Activated CD4-positive, alpha-beta T cell treated with anti-CD3 and anti-CD28 coated beads, Interleukin-2, amount 50 U/mL, for 48 hours (primary cell): ENCODE measurements at places on chromosomes 1 and 21.

- peak; percentile 63 for DNase-seq
These were observed 22.5 kb downstream of the CHD5 start for GRCh38 chr1:6157528-6158174.

- DNase-seq = no peak
These were observed 120.7 kb upstream of the MARK1 start for GRCh38 chr1:220407191-220407590.

DNA sequence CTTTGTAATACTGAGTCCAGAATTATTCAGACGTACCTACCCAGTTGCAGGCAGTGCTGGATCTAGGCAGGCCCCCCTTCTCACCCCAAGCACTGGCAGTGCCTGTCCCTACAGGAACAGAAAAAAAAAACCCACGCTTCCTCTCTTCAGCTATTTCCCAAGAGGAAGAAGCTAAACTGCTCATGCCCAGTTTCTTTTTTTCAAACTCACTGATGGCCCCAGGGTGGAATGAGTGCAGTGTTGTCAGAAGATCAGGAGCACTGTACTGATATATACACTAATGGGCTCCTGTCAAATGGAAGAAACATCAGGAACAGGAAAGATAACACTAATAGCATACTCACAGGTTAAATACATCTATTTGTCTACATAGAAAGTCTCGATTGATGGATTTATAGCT is 28.2 kb upstream of the DOCK7 start:
- DNase-seq = no peak

DNA sequence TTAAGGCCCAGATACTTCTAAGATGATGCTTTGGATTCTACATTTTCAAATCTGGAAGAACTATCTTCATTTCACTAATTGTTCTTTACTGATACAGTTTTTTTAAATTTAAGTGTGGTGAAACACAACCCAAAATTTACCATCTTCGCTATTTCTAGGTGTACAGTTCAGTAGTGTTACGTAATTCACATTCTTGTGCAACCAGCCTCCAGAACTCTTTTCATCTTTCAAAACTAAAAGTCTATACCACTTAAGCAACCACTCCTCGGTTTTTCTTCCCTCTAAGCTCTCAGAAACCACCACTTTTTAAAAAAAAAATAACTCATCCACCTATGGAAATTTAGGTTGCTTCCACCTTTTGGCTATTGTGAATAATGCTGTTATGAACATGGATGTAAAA is 220.7 kb downstream of the PDE4B start:
- no peak for DNase-seq

DNA sequence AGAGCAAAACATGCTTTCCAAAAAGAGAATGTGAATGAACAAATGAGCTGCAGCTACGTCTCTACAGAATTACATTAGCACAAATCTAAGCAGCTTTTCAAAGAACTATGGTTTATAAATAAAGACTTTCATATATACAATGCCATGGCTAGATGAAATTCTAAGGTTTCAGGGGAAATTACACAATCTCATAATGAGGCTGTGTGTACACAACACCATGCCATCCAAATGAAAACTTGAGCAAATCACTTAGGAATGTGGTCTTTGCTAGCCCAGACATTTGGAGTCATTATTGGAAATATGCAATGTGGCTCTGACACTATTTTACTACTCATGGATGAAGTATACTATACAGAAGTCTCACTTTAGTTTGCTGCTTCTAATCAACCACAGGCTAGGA is 37.5 kb downstream of the SPAG17 start:
- DNase-seq = no peak

DNA sequence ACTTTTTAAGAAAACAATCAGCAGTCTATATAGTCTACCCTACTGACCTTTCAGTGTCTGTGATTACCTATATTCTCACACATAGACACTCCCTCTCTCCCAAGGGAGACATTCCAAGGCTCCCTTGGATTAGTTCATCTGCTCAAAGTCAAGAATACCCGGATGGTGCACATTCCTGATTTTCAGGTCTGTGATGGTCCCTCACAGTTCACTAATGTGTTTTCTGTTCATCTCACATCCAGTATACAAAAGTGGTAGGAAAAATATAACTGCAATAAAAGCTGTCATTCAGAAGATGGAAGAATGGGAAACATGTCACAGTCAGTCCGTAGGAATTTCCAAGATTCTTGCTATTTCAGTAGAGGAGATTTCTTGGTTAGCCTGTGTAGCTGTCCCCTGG is 224.1 kb upstream of the CACYBP start:
- DNase-seq = no peak

DNA sequence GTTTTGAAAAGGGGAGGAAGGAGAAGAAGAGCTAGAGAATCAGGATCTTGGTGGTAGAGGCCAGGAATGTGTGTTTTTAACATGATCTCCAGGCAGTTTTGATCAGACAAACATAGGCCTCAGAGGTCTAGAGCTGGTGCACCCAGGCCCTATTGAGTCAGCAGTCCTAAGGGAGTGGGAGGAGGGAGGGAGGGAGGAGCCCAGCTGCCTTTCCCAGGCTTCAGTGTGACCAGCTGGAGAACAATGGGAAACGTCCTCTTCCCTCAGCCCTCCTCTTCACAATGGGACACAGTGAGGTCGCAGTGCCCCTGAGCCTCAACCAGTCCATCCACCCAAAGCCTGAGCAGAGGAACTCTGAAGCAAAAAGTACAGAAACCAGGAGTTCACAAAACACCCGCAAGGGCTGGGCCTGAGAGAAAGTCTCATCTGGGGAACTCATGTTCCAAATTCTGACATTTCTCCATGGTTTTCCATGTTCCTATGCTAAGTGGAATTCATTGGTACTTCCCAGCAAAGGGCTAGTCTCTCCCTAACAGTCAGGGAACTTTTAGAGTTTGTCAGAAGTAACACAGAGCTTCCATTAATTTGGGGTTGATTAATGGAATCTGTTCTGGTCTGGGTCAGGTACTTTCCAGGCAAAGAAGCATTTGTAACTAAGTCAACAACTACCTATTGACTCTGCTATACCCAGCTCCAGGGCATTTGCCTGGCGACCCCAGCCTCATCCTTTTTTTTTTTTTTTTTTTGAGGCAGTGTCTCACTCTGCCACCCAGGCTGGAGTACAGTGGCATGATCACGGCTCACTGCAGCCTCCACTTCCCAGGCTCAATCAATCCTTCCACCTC is 37.5 kb downstream of the ELAPOR1 start:
- DNase-seq = no peak

GRCh38 chr1:67880056-67880601 is 46.9 kb upstream of the GNG12 start:
- DNase-seq = no peak

DNA sequence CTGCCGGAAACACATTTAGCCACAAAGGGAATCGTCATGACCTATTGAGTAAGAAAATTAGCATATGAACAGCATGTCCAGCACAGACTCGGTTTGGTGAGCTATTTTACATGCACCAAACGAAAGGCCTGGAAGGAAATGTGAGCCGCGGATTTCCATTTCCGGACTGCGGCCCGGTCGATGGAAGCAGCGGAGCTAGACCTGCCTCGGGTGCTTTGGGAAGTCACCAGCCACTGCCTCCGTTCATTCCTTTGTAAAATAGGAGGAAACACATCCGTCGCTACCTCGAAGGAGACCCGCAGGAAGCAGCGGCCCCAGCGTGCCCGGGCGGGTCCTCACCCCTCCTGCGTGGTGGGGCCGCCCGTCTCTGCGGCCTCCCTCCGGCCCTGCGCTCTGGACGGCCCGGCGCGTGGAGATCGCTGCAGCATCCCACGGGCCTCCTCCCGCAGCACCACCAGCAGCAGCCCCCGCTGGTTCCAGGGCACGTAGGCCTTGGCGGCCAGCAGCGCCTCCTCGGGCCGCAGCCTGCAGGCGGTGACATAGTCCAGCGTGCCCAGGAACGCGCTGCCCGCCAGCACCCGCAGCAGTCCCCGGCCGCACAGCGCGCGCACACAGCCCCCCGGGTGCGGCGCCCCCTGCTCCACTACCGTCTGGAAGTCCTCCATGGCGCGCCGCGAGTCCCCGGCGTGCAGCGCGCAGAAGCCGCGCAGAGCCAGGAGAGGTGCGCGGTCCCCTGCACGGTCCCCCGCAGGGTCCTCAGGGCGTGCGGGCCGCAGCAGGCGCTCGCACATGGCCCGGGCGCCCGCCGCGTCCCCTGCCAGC is 12.1 kb downstream of the TTC34 start:
- no peak for DNase-seq

DNA sequence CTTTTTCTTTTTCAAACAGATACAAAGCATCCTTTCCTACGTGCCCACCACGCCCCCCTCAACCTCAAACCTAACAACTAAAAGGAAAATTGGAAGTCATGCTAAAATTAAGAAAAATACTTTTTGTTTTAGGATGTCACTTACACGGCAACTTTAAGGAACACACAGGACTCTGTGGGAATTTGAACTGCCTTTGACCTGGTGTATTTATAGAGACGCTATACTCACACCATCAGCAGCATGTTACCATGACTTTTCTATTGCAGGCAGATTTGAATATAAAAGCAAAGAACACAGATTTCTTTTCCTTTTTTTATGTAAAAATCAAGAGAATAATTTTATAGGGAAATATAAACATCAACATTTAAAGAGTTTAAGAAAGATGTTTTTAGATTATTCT is 198.2 kb downstream of the SIPA1L2 start:
- no peak for DNase-seq

- no peak for DNase-seq
These were observed 166.8 kb upstream of the USP24 start for GRCh38 chr1:55381983-55382382.

- DNase-seq = no peak
These were observed 12.4 kb downstream of the C1orf198 start for GRCh38 chr1:230855886-230856285.

DNA sequence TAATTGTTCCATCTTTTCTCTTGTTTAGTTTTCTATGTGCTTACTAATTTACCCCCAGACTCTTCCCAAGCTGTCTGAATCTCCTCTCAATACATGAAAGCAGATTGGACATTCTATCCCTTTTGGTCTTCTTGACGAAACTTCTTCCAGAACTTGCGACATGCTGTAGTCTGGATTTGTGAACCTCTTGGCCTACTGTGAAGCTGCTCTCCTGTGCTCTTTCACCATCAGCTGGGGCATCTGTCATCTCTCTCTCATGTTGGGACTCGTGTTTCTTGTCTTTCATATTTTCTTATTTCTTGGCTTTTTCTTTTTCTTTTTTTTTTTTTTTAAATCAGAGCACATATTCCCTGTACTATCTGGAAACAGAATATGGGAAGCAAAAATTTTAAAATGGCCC is 6.8 kb downstream of the CPT2 start:
- DNase-seq = no peak

DNA sequence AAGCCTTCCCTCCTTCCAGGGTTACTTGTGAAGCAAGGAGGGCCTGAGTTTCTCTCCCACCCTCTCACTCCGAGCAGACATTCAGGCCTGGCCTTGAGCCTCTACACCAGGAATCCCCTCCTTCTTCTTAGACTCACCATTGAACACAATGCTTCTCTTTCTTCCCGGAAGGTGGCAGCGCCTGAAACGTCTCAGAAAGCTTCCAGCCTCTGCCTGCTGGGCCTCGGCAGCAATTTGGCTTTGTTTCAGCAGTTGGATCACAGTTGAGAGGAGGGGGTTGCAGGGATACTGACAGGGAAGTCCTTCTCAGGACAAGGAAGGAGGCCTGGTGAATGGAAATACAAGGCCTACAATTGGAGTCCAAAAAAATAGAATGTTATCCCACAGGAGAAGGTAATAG is 6.3 kb downstream of the CLDN8 start:
- no peak for DNase-seq

DNA sequence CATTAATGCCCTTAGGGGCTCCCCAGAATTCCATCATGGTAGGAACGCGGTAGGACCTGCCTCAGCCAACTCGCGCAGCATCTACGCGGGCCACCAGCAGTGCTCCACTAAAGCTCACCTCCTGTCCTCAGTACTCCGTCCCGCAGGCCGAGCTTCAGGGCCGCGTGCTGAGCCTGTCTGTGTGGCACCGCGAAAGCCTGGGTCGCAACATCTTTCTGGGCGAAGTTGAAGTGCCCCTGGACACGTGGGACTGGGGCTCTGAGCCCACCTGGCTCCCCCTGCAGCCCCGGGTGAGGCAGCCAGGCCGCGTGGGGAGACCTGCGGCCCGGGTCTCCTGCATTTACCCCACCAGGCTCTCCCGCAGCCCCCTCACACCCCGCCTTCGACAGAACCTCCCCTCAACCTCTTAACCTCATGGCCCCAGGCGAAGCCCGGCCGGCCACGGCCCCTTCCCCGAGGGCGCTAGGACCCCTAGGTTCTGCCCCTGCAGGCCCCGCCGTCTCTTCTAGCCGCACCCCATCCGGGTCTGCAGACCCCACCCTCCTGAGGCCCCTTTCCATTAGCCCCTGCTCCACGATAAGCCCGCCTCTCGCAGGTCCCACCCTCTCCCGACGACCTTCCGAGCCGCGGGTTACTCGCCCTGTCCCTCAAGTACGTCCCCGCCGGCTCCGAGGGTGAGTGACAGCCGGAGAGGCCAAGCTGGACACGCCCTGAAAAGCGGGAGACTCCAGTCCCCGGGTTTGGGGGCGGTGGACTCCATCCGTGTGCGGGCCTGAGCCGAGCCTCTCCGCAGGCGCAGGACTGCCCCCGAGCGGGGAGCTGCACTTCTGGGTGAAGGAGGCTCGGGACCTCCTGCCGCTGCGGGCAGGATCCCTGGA is 9.1 kb downstream of the SYTL1 start:
- no peak for DNase-seq

GRCh38 chr1:196933531-196934189 is 9.9 kb upstream of the CFHR2 start:
- DNase-seq = no peak

- no peak for DNase-seq
These were observed 95.6 kb upstream of the C8B start for GRCh38 chr1:57061369-57061768.

DNA sequence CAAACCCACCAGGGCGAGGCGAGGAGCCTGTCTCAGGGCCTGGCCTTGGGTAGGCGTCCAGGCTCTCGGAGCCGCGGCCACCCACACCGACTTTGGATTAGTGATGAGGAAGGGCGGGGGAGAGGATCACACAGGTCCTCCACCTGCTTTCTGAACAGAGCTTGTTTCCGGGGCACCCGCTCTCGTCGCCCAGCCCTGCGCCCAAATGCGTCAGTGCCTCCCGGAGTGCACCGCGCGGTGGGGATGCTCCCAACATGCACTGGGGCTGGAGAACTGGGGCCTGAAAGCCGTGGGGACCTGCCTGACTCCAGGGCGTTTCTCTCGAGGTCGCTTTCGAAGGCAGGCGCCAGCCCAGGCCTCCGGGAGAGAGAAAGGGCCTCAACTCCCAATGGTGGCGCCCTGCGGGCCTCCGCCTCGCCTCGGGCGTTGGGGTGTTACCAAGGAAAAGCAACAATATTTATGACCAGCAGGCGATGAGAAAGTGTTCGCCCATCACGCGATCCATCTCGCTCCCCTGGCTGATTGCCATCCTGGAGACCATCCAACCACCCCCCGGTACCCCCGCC is 8.9 kb upstream of the LHX8 start:
- DNase-seq = no peak

- no peak for DNase-seq
These were observed 25.7 kb downstream of the CRYAA start for GRCh38 chr21:43194303-43195120.

GRCh38 chr1:227886503-227886961 is 61.2 kb downstream of the WNT9A start:
- no peak for DNase-seq

- DNase-seq = no peak
These were observed 12.6 kb upstream of the LMNA start for GRCh38 chr1:156101880-156102279.
